ENCODE measurements at places on chromosomes 7 and 10. TPM values are rescaled to one million over a fixed set of nuclear protein-coding genes. Genes with fewer than 3 reads are reported as not detected.

CCL26 gene
- not detected for total RNA-seq

OR2A42 gene
- total RNA-seq: not detected

SVOPL gene
- total RNA-seq: 0.70 TPM

NUTM2D gene
- total RNA-seq: 1.1 TPM

GPR15LG gene
- total RNA-seq: not detected

MLLT10 gene
- 48.4 TPM for total RNA-seq

C10orf67 gene
- total RNA-seq: 1.3 TPM

ADCY1 gene
- total RNA-seq: not detected

DNA sequence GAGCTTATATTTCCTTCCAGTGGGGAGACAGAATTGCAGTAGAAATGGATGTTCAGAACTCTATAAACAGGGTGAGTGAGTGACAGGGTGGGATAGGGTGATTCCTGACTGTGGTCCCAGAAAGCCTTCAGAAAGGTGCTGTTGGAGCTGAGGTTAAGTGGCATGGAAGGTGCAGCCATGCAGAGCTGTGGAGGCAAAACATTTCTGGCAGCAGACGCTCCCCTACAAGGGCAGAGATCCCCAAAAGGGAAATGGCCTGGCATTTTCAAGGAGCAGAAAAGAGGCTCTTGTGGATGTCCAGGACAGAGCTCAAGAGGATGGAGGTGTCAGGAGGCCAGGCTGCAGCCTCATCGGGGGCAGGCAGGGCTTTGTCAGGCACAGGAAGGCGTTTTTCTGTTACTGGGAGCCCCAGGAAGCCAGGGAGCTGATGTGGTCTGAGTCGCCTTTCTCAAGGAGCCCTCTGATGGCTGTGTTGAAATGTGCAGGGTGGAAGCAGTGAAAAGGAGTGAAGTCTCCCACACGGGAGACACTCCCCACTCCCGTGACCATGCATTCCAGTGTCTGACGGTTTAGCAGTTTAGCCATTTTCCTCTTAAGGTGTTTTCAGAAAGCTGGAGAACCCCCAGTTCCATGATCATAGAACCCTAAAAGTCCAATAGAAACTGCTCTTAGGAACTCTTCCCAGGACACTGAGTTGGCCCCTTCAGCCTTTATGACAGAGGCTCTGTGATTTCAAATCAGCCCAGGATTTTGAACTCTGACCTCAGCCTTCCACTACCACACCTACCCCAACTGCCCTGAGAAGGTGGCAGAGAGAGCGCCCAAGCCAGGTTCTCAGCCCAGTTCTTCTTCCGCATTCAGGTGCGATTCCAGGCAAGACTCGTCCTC lies 96.2 kb downstream of the C10orf105 start:
- DNase-seq: no peak

- no peak for DNase-seq
Measured at GRCh38 chr10:4672201-4672600, 153.8 kb upstream of the AKR1E2 start.

GRCh38 chr10:120832106-120832505 lies 19.1 kb upstream of the WDR11 start:
- DNase-seq: no peak

DNA sequence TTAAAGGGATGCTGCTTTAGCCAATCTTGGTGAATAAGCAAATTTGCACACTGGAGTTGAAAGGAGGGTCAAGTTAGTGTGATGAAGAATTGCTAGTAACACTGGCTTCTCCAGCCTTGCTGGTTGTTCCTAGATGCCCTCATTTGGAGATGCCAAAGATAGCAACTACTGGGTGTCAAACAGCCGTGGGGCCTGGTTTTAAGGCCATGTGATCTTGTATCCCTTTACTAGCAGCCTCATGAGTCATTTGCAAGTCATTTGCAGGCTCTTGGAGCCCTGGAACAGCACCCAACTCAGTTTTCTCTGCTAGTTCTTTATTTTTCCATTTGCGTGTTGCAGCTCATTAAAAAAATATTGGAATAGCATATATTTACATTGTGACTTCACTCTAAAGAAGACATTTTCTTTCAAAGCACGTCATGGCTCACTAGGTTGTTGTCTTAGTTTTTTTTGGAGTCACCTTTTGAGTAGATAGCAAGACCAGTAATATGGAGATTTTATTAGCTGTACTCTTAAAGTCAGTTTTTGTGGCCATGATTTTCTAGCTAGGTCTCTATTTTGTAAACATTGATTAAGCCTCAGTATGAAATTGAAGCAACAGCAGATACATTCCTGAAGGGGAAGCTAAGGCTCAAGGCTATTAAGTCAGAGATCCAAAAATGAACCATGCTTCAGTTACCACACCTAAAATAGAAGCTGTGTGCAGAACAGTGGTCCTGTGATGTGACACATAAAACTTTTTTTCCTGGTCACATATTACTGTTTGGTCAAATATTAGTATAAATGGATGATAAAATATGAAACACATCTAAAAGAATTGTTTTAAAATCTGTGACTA lies 1.3 kb downstream of the LSMEM1 start:
- DNase-seq: peak; percentile 93

GRCh38 chr10:12975266-12975665 lies 26.2 kb downstream of the CCDC3 start:
- DNase-seq: no peak

DNA sequence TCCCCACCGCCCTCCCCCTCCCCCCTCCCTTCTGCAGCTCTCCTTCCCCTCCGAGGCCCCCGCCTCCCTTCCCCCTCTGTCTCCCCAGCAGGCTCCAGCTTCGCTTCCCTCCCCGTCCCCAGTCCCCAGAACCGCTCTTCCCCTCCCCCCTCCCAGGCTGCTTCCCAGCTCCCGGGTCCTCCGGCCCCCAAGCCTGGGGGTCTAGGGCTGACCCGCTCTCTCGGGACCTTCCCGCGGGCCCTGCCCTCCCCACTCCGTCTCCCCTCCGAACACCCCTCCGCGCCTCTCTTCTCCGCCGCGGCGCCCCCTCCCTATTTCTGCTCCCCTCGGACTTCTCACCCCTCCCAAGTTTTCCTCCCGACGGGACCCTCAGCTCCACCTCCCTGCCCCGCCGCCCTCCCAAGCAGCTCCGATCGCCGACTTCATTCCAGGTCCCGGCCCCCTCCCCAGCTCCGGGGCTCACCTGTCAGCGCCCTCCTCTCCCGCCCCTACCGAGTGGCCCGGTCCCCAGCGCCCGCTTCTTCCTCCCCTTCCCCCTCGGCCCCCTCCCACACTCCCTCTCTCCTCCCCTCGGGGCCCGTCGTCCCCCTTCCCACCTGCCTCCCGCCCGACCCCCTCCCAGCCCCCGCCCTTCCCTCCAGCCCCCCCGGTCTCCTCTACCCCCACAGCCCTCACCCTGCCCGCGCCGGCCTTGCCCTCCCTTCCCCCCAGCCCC lies 990 bp downstream of the ZNF467 start:
- no peak for DNase-seq

DNA sequence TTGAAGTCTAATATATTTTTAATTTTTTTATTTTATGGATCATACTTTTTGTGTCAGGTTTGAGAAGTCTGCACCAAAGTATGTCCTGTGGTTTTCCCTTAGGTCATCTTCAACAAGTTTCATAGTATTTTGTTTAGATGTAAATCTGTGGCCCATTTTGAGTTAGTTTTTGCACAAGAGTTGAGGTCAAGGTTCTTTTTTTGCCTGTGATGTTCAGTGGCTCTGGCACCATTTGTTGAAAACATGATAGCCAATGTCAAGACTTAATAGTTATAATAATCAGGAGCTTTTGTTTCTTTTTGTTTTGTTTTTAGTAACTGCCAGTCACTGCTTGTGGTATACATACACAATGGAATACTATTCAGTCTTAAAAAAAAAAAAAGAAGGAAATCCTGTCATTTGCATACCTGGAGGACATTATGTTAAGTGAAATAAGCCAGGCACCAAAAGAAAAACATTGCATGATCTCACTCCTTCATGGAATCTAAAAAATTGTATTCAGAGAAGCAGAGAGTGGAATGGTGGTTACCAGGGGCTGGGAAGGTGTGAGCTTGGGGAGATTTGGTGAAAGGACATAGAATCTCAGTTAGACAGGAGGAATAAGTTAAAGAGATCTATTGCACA lies 61.3 kb downstream of the EGFR start:
- DNase-seq: no peak

GRCh38 chr7:138935465-138936011 lies 45.7 kb downstream of the KIAA1549 start:
- peak; percentile 85 for DNase-seq

GRCh38 chr10:1502451-1502850 lies 234.9 kb downstream of the ADARB2 start:
- no peak for DNase-seq

DNA sequence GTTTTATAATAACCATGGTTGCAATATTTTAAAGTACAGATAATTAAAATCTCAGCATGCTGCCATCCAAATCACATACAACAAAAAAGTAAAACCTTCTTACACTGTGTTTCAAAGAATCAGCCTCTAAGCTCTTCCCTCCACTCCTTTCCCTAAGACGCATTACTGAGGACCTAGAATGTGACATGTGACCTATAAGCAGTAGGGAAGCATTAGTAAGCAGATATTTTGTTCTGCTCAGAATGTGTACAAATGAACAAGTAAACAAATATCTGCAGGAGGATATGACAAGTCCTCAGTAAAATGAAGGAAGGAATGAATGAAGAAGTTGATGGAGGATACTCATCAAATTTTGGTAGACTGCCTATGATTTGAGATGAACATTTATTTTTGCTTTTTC lies 49.1 kb downstream of the RAB11FIP2 start:
- no peak for DNase-seq

GRCh38 chr10:47214520-47214919 lies 85.5 kb upstream of the GDF10 start:
- no peak for DNase-seq

DNA sequence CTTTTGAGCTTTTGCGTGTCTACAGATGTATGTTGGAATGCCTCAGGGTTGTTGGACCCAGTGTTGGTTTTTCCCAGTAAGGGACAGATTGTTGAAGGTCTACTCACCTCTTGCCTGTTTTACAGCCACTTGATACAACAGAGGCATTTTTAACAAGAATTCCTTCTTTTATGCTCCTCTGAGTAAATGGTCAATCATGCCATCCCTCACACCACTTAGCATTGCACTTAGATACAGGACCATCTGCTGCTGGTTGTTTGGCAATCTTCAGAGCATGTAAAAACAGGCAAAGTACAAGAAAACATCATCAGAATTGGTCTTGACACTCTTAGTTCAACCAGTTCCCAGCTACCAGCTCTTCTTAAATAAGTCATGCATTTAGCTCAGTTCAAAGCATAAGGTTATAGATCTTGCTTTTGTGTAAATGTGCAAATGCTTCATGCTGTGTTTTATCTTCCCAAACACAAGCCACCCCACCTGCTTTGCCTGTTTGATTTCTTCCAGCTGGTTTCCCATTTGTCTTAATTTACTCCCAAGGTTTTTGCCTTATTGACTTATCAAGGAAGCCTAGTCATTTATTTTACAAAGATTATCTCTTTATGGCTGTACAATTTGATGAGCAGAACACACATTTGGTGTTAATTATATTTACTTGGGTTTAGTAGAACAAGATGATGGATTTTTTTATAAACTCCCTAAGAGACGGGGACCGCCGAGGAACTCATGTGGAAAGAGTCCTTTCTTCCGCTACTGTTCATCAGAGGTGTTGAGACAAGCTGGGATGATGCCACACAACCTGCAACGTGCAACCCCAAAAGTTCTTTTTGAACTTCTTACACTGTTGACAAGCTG lies 136.6 kb downstream of the AHR start:
- DNase-seq: no peak

DNA sequence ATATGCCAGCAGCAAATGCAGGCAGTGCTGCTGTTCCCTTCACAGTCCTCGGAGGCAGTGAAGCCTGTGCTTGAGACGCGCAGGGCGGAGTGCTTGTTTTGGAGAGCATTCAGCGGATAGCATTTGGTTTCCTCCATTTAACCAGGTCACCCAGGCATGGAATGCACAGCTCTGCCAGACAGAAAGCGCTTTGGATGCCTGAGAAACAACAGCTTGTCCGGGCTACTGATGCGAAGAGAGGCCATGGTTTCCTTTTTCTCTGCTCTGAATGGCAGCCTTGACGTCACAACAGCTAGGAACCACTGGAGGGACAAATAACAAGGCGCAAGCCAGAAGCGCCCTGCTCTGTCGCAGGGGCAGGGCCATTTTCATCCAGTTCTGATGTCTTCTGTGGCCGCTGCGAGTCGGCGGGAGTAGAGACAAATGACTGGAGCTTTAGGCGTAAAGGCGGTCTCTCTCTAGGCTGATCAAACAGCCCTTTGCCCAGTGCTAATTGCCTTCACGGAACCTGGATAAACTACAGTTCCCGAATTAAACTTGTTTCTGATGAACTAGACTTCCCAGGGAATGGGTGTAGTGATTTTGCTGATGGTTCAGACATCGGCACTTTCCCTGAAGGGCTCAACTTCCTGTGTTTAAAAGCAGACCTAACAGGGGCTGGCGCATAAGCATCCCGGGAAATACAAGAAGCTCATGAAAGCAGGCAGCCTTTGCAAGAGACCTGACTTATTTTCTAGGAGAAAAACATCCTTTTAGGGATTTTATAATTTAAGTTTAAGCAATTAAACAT lies 187.6 kb upstream of the KLF14 start:
- DNase-seq: no peak

- DNase-seq: no peak
Measured at GRCh38 chr7:118352867-118353453, 128.5 kb downstream of the ANKRD7 start.

- no peak for DNase-seq
Measured at GRCh38 chr7:99032928-99033327, 111.0 kb downstream of the SMURF1 start.

GRCh38 chr10:58753425-58753824 lies 240.8 kb downstream of the BICC1 start:
- no peak for DNase-seq

- DNase-seq: no peak
Measured at GRCh38 chr10:124122211-124122610, 28.8 kb upstream of the CHST15 start.

DNA sequence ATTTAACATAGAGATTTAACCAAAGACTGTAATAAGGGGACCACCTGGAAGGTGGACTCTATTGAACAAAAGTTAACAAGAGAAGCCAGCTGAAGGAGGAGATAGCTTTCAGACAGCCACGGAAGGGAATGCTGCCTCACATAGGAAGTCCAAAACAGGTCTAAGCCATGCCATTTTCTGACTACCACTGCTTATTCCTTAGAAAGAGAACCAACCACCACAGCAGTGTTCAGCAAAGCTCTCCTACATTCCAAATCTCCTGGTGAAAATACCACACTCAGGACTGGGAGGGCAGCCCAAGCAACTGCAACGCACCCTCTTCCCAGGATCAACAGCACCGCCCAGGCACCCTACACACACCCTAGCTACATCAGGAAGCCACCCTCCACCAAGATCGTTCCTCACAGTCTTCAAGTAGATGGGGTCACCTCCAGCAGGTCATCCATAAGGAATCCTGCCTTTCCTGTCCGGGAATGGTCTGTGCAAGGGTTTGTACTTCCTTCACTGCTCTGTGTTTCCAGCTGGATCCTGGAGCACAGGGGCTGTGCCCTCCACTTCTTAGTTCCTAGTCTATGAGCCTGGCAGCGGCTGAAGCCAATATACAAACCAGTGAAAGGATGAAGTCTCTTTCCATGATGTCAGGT lies 2.5 kb downstream of the KIAA1549 start:
- no peak for DNase-seq
